Naive thymus-derived CD8-positive, alpha-beta T cell (primary cell): ENCODE measurements at places on chromosomes 5 and 9.

GRCh38 chr9:110175275-110175968 is 32.5 kb downstream of the C9orf152 start:
- no peak for DNase-seq

DNA sequence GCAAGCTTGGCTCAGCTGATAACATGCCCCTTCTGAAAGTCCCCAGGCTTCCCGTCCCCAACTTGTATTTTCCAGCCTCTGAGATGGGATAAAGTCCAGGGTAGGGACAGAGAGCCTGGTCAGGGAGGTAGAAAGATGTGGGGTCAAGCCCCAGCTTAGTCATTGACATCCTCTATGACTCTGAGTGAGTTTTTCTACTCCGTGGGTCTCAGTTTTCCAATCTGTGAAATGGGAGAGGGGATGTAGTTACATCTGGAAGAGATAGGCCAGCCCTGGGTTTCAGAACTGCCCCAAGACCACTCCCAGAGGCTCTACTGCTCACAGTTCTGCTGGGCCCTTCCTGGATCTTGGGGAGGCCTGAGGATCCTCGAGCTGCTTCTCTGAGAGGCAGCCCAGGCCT is 3.1 kb downstream of the GPRIN1 start:
- no peak for DNase-seq

- no peak for DNase-seq
Measured at GRCh38 chr9:72674961-72675360, 153.6 kb downstream of the TMC1 start.

- no peak for DNase-seq
Measured at GRCh38 chr5:91419136-91419535, 36.0 kb upstream of the ARRDC3 start.

DNA sequence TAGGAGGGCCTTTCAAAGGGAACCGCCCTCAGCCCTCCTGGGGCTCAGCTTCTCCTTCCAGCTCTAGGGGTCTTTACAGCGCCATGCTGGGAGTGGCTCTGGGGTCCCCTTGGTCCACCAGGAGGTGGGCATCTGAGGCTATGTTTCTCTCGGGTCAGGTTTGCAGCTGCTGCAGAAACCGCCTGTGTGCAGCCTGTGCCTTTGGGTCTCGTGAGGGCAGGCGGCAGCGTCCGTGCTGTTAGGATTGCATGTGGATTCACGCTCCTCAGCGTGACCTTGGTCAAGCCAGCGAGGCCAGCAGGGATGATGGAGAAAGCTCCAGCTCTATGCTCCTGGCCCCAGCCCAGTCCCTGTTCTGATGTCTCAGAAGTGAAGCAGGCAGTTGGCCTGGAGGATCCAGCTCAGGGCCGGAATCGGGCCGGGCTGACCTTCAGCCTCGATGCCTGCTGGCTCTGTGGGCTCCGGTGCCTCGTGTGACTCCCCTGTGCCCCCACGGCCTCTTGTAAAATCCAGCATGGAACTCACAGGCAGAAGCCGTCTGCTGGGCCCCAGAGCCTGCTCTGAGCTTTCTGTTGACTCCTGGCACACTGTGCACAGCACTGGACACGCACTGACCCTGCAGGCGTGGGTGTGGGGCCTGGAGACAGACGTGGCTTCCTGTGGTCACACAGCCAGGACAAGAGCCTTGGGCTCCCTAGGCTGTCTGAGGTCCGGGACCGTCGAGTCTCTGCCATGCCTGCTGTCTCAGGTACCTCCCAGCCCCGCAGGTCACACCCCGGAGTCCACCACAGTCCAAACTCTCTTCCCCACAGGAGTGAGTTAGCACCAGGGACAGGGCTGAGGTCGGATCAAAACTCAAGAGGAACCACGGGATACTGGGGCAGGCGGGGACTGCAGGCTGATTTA is 54.3 kb downstream of the TRIP13 start:
- no peak for DNase-seq

- no peak for DNase-seq
Measured at GRCh38 chr5:67985686-67986387, 229.7 kb upstream of the PIK3R1 start.

- no peak for DNase-seq
Measured at GRCh38 chr9:132945186-132946130, 1.0 kb upstream of the TSC1 start.

- no peak for DNase-seq
Measured at GRCh38 chr5:35333366-35333765, 103.1 kb upstream of the PRLR start.

DNA sequence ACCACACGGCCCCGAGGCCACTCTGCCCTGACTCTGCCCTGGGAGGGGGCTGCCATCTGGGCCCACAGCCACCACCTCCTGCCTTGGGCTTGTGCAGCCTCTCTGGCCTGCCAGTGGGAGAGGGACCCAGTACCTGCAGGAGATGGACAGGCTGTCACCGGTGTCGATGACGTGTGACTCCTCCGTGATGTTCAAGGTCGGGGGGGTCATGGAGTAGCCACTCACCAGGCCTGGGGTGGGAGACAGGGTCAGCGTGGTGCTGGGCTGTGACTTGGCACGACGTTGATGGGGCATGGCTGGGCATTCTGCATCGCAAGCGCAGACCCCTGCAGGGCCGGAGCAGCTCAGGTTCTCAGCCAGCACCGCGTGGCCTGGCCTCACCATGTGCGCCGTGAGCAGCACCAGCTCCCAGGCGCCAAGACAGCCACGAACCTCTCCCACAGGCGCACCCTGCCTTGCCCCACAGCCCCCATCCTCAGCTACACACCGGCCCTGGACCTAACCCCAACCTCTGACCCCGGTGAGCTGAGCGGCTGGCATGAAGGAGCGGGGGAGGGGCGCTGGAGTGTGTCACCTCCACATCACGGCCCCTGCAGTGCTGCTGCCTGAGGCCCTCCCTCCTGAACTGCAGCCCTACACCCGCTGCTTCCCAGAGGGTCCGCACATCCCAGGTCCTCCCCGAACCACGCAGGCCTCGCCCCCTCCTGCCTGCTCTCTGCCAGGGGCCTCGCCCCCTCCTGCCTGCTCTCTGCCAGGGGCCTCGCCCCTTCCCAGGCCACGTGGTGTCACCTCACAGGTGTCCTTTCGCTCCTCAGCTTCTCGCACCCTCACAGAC is 17.6 kb downstream of the FLT4 start:
- DNase-seq = no peak

DNA sequence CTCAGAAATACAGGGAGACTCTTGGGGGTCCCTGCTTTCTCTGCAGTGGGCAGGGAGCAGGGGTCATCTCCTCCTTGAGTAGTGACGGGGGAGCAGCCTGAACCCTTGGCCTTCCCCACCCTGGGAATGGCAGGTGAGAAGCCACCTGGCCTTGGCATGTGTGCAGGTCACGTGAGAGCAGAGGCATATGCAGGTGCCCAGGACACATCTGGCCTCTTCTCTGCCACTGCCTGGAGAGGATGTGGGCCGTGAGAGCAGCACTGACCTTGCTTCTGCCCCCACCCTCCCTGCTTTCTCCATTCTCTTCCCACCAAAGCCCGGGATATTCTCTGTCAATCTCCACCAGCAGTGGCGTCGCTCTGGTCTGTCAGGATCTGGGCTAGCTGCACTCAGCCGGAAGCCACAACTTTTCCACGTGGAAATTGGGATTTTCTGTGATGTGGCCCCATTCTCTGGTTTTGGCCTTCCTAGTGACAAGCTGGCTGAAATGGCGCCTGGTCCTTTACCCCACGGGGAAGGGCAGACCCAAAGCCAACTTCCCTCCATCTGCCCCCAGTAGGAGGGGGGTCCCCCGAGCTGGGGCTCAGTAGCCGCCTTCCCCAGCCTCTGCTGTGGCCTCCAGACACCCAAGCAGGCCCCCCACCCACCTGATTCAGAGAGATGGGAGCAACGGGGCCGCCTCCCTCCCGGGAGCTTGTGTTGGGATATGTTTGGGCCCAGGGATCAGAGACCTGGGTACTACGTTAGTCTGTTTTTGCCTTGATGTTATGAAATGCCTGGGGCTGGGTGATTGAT is 70.4 kb upstream of the FCN1 start:
- no peak for DNase-seq

DNA sequence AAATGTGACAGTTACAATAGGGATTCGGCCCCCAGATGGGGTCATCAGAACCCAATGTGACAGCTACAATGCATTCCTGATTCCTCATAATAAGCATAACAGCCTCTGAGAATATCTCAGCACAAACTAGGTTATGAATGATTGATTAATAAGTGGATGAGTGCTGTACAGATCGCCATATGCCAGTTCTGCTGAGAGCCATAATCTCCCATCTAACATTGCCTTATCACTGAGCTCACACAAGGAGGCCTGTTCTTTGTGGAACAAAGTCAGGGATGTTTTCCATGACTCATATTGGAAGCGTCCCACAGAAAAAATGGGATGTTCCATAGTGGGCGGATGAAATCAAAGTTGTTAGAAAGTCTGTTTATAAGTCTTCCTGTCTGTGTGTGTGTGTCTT is 89.6 kb downstream of the KIF4B start:
- no peak for DNase-seq

- DNase-seq = no peak
Measured at GRCh38 chr5:167819406-167819805, 472.0 kb upstream of the WWC1 start.

GRCh38 chr5:36370073-36370472 is 68.4 kb upstream of the RANBP3L start:
- no peak for DNase-seq

DNA sequence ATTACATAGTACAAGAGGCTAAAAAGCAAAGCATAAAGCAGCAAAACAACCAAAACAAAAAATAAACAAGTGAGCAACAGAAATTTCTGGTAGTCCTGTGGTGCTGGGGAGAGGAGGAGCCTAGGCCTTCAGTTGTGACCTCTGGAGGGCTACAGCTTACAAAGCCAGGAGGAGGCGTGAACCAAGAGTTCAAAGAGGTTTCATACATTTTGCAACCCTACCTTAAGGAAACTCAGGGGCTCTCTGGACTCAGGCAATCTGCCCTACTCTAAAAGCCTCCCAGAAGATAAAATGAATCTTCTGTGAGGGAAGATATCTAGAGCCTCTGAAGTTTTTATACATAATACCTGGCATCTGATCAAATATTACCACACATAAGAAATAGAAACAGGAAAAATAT is 187.4 kb downstream of the AGTPBP1 start:
- DNase-seq = no peak

DNA sequence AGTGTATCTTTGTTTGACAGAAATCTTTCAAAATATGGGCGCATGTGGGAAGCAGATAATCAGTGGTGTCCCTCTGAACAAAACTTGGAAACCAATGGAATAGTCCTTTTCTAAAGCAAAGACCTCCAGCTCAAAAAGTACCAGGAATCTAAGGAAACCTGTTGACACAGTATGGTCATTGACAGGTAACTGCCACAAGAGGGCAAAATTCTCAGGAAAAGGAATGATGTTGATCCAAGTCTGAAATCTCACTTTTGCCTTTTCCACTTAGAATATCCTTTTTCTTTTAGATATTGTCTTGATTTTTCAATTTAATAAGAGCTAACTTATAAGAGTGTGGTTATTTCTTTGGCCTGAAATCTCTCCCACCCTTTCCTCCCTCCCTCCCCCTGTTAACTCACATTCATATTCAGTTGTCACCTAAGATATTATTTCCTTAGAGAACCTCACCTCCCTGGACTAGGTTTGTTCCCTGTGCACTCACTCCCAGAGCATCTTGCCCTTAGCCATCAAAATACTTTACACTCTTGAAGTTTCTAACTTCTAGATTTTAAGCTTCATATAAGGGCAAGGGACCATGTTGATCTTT is 59.0 kb upstream of the BARX1 start:
- DNase-seq = no peak

- no peak for DNase-seq
Measured at GRCh38 chr9:127132375-127132774, 9.9 kb upstream of the ANGPTL2 start.

GRCh38 chr9:94656200-94656599 is 16.9 kb upstream of the FBP1 start:
- peak; percentile 27 for DNase-seq

- no peak for DNase-seq
Measured at GRCh38 chr9:113529336-113530009, 65.9 kb downstream of the RGS3 start.

DNA sequence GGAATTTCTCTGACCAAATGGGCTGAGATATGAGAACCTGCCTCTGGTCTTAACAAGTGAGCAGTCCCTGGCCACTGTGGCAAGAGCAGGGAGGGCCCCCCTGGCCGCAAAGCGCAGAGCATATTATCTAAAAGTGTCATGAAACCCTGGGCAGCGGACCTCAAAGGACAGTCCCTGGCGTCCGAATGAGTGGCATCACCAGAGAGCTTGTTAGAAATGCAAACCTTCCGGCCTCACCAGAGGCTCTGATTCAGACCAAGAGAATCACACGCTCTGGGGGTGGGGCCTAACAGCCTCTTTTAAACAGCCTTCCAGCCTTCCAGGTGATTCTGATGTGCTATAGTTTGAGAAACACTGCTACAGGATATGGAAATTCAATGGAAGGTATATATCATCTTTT is 10.9 kb downstream of the PTPN3 start:
- no peak for DNase-seq

GRCh38 chr9:80435591-80435990 is 863.8 kb downstream of the TLE4 start:
- DNase-seq = no peak
